ENCODE measurements at places on chromosomes 7 and 10.

- no peak for DNase-seq
Measured at GRCh38 chr7:46169384-46169755, 248.3 kb upstream of the IGFBP3 start.

DNA sequence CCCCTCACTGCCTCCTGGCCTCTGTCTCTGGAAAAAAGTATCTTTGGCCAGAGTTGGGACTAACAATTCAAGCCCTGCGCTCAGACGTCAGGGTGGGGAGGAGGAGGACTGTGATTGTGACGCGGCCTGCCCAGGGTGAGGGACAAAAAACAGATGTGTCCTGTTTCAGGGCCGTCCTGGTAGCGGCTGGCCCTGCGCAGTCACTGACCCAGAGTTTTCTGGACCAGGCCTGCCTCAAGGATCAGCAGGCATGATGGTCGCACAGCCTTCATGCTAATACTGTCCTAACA is 110.1 kb downstream of the CYTH3 start:
- DNase-seq, result no peak

- DNase-seq, result peak; percentile 28
Measured at GRCh38 chr10:102280397-102281101, 35.2 kb downstream of the GBF1 start.

DNA sequence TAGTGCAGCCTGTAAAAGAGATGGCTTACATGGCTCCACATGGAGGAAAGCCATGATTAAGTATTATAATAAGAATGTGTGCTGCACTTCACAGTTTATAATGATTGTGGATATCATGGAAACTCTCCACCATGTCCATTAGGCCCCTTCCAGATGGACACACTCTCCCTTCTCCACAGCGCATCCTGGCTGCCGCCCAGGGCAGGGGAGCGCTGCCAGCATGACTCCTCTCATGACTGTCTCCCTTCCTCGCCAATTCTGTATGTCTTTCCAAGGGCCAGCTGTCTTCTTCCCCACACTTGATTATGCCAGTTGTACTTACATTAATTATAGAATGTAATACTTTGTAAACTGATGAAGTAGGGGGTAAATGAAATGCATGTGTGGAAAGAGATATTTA is 259.3 kb upstream of the TMEM72 start:
- DNase-seq, result no peak

DNA sequence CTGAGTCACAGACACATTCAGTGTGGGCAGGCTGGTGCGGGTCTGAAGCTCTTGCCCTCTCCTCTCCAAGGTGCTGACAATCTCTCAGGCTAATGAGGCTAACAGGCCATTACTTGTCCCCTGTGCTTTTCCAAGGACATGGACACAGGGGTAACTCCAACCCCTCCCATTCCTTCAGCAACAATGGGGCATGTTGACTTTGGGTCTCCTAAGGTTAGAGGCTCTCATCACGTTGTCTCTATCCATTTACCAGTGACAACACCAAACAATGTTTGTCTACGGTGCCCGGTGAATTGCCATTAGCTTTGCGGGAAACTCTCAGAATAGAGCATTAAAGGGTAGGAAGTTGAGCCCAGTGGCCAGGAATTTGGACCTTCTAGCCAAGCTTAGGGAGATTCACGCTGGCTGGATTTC is 101.6 kb upstream of the TNS3 start:
- DNase-seq, result no peak

GRCh38 chr10:70053841-70054288 is 1.2 kb downstream of the MACROH2A2 start:
- peak; percentile 33 for DNase-seq

DNA sequence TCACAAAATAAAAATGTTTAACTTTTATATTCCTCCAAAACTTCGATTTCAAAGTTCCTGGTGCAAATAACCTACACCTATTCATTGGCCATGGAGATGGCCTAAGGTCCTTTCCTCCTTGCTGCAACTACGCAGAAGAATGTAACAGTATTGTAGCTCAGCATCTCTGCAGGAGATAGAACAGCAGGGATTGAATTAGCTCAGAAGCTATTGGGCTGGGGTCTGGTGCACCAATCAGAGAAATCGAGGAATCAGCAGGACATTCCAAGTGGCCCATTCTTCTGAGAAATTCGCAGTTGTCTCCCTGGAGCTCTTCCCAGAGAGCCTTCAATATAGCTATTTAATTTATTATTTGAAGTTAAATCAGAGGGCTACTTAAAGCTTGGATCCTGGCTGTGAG is 560.6 kb downstream of the GATA3 start:
- DNase-seq, result no peak

- no peak for DNase-seq
Measured at GRCh38 chr7:2725178-2726105, 37.4 kb downstream of the AMZ1 start.

- no peak for DNase-seq
Measured at GRCh38 chr10:129548600-129548999, 81.6 kb downstream of the MGMT start.

GRCh38 chr10:126226205-126226604 is 162.1 kb downstream of the ADAM12 start:
- DNase-seq, result no peak

DNA sequence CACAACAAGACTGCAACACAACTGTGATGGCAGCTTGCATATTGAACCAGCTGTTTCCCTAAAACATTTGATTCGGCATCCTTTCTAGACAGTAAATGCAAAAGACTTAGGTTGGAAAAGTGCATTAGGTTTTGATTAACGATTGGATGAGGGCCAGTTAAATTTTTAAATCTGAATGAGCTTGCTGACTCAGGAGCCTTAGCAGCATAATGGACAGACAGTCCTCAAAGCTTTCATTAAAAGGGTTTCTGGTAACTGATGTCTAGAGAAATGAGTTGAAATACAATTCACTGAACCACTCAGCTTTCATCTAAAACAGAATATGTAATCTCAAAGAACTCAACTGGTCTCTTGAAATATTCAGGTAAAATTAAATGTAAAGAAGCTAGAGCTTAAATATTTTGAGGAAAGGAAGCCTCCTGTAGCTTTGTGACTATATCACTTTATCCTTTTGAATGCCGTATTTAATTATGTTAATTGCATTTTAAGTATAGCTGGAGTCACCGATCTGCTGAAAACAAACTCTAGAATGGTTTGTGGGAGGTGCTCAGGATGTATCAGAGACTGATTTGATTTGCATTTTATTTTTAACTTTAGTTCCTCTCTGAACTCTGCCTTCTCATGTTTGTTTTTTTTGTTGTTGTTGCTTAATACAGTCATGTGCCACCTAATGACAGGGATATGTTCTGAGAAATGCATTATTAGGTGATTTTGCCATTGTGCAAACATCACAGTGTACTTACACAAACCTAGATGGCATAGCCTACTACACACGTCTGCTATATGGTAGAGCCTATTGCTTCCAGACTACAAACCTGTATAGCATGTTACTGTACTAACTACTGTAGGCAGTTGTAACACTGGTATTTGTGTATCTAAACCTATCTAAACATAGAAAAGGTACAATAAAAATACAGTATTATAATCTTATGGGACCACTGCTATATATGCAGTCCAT is 29.2 kb upstream of the ATRNL1 start:
- no peak for DNase-seq

DNA sequence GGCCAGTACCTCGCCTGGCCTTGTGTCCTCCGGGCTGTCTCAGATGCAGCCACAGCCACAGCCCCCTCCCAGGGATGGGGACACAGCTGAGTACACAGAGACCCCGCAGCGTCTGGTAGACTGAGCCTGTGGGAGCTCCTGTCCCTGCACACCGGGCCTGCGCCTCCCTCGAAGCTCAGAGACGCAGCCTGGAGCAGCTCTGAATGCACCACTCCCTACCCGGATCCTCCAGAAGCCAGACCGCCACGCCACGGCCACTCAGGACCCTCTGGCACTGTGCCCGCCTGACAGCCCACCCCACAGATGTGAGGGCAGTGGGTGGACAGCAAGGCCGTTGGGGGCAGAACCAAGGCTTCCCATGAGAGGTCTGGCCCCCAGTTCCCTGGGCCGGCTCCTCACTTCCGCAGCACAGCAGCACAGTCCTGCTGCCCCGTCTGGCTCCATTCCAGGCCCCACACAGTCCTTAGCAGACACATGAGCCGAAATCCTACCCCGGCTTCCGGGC is 40.8 kb downstream of the PAPOLB start:
- DNase-seq, result no peak

GRCh38 chr10:102322914-102323313 is 72.6 kb upstream of the NFKB2 start:
- DNase-seq, result no peak

DNA sequence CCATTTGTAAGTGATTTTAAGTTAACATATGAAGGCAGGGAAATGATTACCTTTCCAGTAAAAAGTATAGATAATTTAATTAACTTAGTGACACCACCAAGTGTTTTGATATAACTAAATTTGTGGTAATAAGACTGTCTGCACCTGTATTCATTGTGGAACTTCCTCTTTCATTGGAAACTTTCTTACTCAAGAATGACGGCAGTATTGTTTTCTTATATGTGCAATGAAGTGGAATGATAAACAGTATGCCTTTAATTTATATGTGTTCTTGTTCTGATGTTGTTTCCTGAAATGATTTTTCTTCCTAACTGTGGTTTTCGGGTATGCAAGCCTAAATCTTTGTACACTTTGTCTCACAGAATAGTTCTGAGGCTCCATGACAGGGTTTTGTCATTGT is 46.4 kb downstream of the CASD1 start:
- no peak for DNase-seq

DNA sequence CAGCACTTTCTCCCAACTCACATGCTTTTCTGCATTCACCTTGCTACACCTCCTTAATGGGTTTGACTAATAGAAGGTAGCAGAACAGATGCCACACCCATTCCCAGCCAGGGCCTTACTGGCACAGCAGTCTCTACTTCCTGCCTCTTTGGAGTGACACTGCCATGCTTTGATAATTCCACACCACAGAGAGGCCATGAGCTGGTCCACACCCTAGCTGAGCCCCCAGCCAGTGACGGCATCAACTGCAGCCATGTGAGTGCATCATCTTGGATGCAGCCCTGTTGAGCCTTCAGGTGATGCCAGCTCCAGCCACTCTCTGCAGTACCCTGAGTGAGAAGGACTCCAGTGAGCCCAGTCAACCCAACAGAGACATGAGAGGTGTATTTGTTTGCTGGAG is 27.5 kb upstream of the EZH2 start:
- DNase-seq, result no peak

- DNase-seq, result no peak
Measured at GRCh38 chr7:76252021-76252420, 50.3 kb downstream of the SRRM3 start.

DNA sequence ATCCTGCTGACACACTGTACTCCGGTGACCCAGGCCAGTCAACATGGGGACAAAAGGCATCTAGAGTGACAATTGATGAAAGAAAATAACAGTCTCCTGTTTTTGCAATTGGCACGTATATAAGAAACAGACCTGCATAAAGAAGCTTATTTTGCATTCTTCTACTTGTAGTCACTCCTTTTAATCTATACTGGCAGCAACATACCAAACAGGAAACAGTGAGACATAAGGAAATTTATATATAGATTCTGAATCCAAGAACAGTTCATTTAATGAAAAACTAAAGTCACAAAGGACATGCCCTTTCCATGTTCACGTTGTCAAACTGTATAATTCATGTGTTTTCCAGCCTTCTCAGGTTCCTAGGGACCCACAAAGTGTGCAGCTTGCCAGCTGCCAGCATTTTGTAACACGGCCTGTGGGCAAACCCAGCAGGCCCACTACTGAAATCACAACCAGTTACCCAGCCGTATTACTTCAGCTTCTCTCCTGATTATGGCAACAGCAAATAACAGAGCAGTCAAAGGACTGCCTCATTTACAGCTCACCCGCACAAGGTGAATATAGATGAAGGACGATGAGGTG is 72.3 kb downstream of the AMPH start:
- DNase-seq, result no peak

DNA sequence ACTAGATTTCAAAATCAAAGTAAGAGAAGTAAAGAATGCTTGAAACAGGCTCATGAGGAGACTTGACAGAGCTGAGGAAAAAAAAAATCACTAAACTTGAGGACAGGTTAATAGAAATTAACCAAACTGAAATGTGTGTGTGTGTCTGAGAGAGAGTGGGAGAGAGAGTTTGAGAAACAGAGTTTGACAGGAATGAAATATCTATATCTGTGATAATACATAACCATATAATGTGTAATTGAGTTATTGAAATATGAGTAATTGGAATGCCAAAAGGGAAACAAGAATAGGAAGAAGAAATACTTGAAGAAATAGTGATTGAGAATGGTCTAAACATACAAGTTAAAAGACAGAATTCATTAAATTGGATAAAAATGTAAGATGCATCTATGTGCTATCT is 268.0 kb upstream of the CHRM2 start:
- no peak for DNase-seq

- no peak for DNase-seq
Measured at GRCh38 chr10:122144199-122144598, 126.9 kb upstream of the BTBD16 start.

DNA sequence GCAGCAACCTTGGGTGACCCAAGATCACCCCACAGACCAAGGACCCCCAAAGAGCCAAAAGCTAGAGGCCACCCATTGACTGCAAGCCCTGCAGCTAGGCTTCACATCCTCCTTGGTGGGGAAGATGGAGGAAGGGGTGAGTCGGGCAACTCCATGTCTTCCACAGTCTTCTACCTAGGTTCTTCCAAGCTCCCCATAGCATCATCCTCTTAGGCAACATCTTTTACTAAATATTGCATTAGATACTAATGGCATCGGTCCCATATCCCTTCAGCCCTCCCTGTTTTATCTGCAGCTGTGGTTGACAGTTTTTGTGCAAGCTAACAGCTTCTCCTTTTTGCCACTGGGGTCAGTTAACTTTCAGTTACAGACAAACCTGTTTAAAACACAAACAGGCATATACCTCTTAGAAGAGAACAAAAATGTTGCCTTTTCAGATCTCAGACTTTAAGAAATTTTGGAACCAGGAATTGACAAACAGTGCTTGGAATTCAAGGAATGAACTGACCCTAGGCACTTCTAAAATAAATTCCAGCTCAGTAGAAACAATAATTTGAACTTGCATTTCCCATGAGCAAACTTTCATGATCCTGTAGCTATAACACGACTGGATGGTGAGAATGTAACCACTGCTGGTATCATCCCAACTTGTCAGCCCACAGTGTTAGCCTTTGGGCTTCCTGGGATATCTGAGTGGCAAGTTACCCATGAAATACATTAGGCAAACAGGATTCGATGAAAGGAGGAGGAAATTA is 33.9 kb upstream of the MSMB start:
- DNase-seq, result no peak

GRCh38 chr7:39300276-39300675 is 265.9 kb upstream of the YAE1 start:
- no peak for DNase-seq
